Activated T-helper 9 cell treated with anti-CD3 and anti-CD28 coated beads, Interleukin-2, amount 50 U/mL, for 16 hours (primary cell): ENCODE measurements at places on chromosomes 12 and 14.

GRCh38 chr14:105019861-105020814, 745 bp downstream of the CDCA4 start:
- DNase-seq = peak; percentile 54

- DNase-seq = no peak
Measured at GRCh38 chr12:1467710-1468109, 126.7 kb downstream of the FBXL14 start.

- no peak for DNase-seq
Measured at GRCh38 chr14:86091811-86092210, 561.9 kb downstream of the FLRT2 start.

DNA sequence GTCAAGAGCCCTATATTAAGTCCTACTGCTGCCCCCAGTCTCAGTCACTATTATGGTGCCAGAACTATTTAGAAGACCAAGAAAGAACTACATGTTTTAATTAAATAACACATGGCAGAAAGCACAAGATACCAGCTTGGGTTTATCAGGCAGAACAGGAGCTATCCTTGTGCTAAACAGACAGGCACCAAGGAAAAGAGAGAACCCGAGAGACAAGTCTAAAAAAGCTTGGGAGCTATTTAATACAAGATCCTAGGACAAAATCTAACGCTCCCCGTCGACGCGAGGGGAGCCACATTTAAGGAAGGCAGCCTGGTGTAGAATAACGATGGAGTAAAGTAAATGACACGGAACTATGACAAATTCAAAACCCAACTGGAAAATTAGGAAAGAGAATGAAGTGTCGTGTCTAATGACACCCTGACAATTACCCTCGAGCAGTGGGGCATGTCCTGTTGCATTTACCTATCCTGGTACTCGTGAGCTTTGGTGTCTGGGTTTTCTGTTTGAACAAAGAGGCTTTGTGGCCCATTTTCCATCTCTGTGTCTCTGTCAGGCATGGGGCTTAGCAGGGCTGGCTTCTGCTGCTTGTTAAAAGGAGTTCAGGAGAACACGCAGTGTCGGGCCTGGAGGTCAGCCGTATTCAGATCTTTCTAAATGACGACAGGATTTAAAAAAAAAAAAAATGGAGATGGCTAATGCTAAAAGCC, 140.6 kb downstream of the ETNK1 start:
- DNase-seq = no peak

DNA sequence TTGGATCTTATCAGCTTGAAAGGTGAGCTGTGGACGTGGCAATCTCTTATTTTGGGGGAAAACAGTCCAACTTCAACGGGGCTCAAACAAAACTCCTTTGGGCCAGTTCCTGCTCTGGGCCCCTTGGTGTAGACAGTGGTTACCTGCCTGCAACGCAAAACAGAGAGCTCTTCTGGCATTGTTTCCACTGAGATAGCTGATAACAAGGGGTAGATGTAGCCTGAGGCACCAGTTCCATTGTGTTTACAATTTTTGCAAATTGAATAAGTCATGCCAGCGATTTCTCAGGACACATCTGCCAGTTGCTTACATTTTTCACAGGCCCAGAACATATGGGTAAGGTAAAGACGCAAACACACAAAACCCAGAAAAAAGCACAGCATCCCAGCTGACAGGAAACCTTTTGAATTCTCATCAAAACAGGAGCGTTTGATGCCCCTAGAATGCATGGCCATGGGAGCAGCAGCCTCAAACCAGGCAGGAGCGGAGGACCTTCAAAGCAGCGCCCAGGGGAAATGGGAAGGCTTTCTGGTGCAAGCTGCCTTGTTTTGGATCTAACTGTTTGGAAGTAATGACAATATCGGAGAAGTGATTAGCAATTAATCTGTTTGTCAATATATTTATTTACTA, 259.7 kb downstream of the AACS start:
- DNase-seq = no peak

DNA sequence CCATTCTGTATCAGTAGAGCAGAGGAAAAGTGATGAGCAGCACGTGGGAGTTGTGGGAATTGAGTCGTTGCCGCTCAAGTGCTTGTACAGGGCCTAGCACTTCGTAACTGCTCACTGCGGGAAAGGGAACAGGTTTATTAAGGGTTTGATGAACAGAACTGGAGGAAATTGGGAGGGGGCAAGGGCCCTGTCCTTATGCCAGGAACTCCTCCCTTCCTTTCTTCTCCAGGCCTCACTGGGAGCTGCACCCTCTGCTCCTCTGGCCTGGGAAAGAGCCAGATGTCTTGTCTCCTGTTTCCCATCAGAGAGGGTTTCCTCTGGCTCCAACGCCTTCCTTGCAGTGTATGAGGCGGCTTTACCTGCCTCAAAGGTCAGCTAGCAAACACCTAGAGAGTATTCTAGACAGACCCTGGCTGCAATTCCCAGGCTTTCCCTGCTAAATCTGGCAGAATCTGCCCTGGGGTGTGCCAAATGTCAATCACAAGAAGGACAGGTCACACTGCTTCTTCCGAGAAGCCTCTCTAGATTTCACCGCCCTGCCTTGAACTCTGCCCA, 78.4 kb downstream of the NTF3 start:
- DNase-seq = no peak

DNA sequence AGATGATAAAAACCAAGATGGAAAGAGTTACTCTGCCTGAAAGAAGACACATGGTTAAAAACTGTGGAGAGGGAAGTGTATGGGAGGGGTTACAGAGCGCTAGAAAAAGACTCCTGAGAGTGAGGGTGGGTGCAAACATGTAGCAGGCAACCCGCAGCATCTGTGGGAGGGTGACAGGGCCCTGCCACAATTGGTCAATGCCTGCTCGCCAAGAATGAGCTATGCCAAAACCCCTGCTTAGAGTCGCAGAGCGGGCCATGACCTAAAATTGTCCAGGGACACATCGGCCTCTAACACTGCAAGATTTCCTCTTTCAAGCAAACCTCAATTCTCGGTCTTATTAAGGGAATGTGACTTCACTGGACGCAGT, 700 bp downstream of the PRKAG1 start:
- DNase-seq = no peak
